ENCODE measurements at places on chromosomes 5 and 9.

DNA sequence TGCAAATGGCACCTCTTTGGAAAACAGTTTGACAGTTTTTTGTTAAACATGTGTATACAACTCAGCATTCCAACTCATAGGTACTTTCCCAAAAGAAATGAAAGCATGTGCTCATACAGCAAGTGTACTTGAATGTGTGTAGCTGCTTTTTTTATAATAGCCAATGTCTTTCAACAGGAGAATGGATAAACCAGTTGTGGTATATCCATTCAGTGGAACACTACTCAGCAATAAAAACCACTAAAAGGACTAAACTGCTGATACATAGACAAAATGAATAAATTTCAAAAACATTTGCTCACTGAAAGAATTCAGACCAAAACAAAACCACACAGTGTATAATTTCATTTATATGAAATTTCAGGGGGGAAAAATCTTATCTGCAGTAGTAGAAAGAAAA lies 267.3 kb downstream of the NR2F1-AS1 start:
- H3K4me1 ChIP-seq = no peaks in the 10 kb centered on the region
- DNase-seq = no peak
- H3K27me3 ChIP-seq = no peaks in the 10 kb centered on the region

DNA sequence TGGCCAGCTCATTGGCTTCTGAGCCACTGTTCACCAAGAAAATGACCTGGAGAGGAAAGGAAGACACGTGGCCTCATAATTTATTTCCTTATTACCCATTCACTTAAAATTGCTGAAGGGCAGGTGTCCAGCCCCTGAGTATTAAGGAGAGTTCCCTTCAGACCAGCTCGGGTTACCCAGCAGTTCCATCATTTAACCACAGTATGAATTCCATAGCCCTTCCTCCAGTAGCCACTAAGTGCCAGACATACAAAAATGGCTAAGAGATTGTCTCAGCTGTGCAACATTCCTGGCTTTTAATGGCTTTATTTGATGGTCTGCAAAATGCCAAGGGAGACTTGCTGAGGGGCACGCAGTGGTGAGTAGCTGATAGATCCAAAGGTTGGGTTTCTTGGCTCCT lies 12.5 kb downstream of the AGXT2 start:
- no peaks in the 10 kb centered on the region for H3K27me3 ChIP-seq
- no peak overlapping the region for H3K27ac ChIP-seq
- DNase-seq = no peak
- no peaks in the 10 kb centered on the region for H3K4me1 ChIP-seq
- no peak overlapping the region for H3K4me3 ChIP-seq

DNA sequence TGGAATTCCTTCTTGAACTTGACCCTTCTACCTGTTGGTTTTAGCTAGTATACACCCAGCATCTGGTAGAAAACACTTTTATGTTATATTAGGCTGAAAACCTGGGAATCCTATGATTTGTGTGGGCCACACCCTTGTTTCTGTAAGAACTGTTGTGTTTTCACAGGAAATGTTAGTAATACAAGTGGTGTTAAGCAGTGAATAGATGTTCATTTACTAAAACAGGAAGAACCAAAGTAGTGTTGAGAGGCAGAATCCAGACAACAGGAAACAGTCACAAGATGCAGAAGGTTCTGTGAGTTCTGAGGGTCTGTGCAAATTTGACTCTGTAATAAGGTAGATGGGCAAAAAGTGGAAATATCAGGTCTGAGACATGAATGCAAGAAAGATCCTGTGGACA lies 73.0 kb upstream of the RAI14 start:
- H3K36me3 ChIP-seq = no peaks in the 10 kb centered on the region
- H3K4me3 ChIP-seq = no peak overlapping the region
- no peak for DNase-seq

GRCh38 chr9:135991771-135992170 lies 30.6 kb upstream of the UBAC1 start:
- H3K27ac ChIP-seq = no peak overlapping the region
- DNase-seq = no peak
- no peaks in the 10 kb centered on the region for H3K36me3 ChIP-seq
- H3K27me3 ChIP-seq = no peaks in the 10 kb centered on the region

DNA sequence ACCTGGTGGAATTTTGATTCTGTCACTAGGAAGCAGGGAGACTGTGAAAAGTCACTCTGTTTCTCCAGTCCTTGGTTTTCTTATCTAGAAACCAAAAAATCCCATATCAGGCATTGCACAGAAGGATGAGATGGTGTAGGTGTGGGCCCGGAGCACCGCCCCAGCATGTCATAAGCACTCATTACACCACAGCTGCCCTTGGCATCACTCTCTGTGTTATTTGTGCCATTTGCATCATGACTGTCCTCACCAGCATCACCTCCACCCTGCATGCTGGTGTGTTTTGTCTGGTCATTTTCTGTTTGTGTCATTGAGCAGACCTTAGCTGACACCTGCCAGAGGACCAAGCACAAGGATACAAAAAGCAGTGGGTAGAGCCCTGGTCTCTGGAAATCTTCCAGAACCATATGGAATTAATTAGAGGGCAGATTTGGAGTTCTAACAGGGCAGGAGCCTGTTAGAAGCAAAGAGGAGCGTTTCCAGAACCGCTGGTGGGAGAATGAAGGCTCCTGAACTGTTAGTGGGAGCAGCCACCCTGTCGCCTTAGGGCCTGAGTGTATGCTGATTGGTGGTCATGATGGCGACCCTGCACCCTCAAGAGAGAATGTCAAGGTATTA lies 99.3 kb downstream of the AMBP start:
- H3K36me3 ChIP-seq = no peaks in the 10 kb centered on the region
- H3K27ac ChIP-seq = no peak overlapping the region
- H3K4me3 ChIP-seq = no peak overlapping the region
- peaks cover 8% of the 10 kb centered on the region for H3K4me1 ChIP-seq

DNA sequence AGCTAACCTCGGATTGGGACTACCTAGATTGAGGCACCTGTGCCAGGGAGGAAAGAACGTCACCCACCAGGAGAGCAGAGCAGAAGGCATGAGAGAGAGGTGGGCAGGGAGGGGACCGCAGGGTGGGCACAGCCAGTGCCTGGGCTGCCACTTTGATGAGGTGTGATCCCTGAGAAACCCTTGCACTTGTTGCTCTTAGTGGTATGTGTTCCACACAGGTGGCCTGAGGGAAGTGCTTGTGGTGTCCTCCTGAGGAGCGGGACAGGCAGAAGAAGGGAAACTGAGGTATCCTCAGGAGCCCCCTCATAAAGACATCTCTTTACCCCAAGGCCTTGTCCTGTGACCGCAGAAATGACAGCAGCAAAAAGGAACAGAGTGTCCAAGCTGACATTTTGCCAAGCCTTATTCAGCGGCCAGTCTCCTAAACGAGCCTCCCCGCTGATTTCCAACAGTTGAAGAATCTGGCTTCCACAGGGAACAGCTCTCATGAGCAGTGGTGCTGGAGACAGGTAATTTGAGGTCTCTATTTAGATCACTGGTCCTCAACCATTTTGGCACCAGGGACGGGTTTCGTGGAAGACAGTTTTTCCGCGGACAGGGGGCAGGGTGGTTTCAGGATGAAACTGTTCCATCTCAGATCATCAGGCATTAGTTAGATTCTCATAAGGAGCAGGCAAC lies 82.4 kb downstream of the FOXD1 start:
- H3K4me3 ChIP-seq = no peak overlapping the region
- DNase-seq = no peak
- H3K36me3 ChIP-seq = no peaks in the 10 kb centered on the region
- no peaks in the 10 kb centered on the region for H3K27me3 ChIP-seq
- H3K4me1 ChIP-seq = no peaks in the 10 kb centered on the region

- H3K27ac ChIP-seq = no peak overlapping the region
- peaks cover under 1% of the 10 kb centered on the region for H3K27me3 ChIP-seq
- H3K4me3 ChIP-seq = no peak overlapping the region
- DNase-seq = no peak
These were observed 319.8 kb upstream of the TRPM3 start for GRCh38 chr9:71441266-71441665.

- peak overlapping the region; percentile 72 for H3K4me3 ChIP-seq
- peak overlapping the region; percentile 86 for H3K27ac ChIP-seq
- H3K4me1 ChIP-seq = peaks cover 28% of the 10 kb centered on the region
These were observed 14.3 kb downstream of the GBGT1 start for GRCh38 chr9:133149130-133150015.

DNA sequence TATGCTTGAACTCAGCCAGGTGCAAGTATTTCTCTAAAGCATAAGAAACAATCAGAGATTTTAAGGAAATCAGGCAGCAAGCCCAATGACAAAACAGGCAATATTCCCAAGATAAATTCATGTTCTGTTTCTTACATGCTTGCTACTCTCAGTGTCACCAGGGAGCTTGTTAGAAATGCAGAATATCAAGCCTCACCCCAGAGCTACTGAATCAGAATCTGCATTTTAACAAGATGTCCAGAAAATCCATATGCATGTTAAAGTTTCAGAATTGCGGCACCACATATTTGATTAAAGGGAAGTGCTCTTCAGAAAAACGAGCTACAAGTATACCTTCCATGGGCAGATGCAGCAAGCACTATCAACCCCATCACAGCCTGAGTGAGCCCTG lies 54.4 kb downstream of the MFAP3 start:
- H3K36me3 ChIP-seq = no peaks in the 10 kb centered on the region
- H3K4me1 ChIP-seq = peaks cover 3% of the 10 kb centered on the region
- no peaks in the 10 kb centered on the region for H3K27me3 ChIP-seq
- no peak overlapping the region for H3K27ac ChIP-seq
- no peak for DNase-seq

GRCh38 chr9:135960411-135961276 lies 529 bp downstream of the UBAC1 start:
- no peaks in the 10 kb centered on the region for H3K36me3 ChIP-seq
- peak overlapping the region; percentile 97 for H3K4me3 ChIP-seq
- H3K27me3 ChIP-seq = no peaks in the 10 kb centered on the region
- DNase-seq = no peak
- H3K4me1 ChIP-seq = peaks cover 3% of the 10 kb centered on the region

DNA sequence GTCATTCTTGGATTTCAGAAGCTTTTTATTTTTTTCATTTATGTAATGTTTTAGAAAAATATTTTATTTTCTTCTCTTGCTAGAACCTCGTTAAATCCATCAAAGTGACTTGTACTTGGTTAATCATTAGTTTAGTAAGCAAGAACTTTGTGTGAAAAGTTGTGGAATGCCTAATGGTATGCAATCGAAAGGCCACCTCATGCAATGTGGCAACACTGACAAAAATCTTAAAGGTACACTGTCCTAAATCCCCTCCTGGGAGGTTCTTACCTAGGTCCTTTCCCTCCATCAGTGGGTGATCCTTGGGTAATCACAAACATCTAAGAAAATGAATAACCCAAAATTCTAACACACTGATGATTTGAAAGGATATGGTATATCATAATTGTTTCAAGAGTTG lies 304.2 kb downstream of the DNAH5 start:
- no peak overlapping the region for H3K27ac ChIP-seq
- no peaks in the 10 kb centered on the region for H3K4me1 ChIP-seq
- no peaks in the 10 kb centered on the region for H3K27me3 ChIP-seq
- no peak for DNase-seq

- H3K27me3 ChIP-seq = no peaks in the 10 kb centered on the region
- no peaks in the 10 kb centered on the region for H3K36me3 ChIP-seq
- H3K27ac ChIP-seq = no peak overlapping the region
- H3K4me3 ChIP-seq = no peak overlapping the region
- H3K4me1 ChIP-seq = no peaks in the 10 kb centered on the region
- no peak for DNase-seq
These were observed 101.7 kb upstream of the SPATA31D4 start for GRCh38 chr9:81826517-81826906.

- no peak overlapping the region for H3K4me3 ChIP-seq
- no peak overlapping the region for H3K27ac ChIP-seq
- no peaks in the 10 kb centered on the region for H3K27me3 ChIP-seq
- H3K36me3 ChIP-seq = peaks cover 60% of the 10 kb centered on the region
- DNase-seq = no peak
These were observed 34.8 kb downstream of the HMGXB3 start for GRCh38 chr5:150035139-150035895.

- peaks cover 6% of the 10 kb centered on the region for H3K4me1 ChIP-seq
- no peak for DNase-seq
- H3K27me3 ChIP-seq = no peaks in the 10 kb centered on the region
- H3K36me3 ChIP-seq = no peaks in the 10 kb centered on the region
- no peak overlapping the region for H3K4me3 ChIP-seq
- peak overlapping the region; percentile 85 for H3K27ac ChIP-seq
These were observed 217.7 kb downstream of the DEPDC1B start for GRCh38 chr5:60482301-60482700.

DNA sequence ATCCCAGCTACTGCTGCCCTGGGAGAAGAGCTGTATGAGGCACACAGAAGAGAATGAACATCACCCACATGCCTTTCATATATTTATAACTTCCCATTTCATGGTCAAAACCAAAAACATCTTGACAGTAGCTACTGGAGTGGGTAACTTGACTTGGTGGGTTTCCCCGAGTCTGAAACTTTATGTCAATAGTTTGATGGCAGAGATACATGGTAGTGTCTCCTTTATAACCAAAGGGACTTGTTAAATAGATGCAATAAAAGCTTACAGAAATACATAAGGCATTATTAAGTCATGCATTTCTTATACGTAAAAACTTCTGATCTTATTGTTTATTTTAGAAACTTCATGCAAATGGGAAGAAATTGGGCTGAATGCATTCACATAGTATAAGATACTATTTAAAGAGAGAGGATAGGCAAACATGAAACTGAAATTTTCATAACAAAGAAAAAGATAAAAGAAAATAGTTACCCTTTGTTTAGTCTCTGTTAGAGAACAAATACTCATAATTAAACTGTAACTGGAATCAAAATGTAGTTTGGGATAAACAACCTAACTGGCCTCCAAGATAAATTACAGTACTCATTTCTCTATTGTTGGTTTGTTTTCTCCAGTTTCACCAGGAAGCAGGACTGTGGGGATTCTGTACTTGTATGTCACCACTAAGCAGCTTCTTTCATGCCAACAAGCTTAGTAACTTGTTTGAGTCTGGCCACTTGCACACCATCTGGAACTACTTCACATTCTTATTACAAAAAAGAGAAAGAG lies 459.3 kb upstream of the MEF2C start:
- H3K4me1 ChIP-seq = peaks cover 23% of the 10 kb centered on the region
- no peak overlapping the region for H3K4me3 ChIP-seq
- H3K27ac ChIP-seq = no peak overlapping the region
- no peaks in the 10 kb centered on the region for H3K27me3 ChIP-seq
- no peaks in the 10 kb centered on the region for H3K36me3 ChIP-seq

GRCh38 chr9:130467316-130467715 lies 22.6 kb downstream of the ASS1 start:
- peaks cover 9% of the 10 kb centered on the region for H3K36me3 ChIP-seq
- no peak overlapping the region for H3K27ac ChIP-seq
- no peak overlapping the region for H3K4me3 ChIP-seq
- H3K4me1 ChIP-seq = no peaks in the 10 kb centered on the region

- no peak for DNase-seq
- peaks cover 15% of the 10 kb centered on the region for H3K4me1 ChIP-seq
- no peaks in the 10 kb centered on the region for H3K27me3 ChIP-seq
These were observed 181.8 kb downstream of the SAXO1 start for GRCh38 chr9:18851069-18851795.

Data from thoracic aorta (tissue), 2 donors.